Left forelimb (tissue), 1 donor: ENCODE measurements at places on chromosomes 13 and 19.

GRCh38 chr13:35484384-35484783 lies 7.9 kb upstream of the MAB21L1 start:
- no peak for DNase-seq

GRCh38 chr13:30752201-30752797 lies 17.0 kb downstream of the ALOX5AP start:
- no peak for DNase-seq

- no peak for DNase-seq
These were observed 126.7 kb downstream of the FOXO1 start for GRCh38 chr13:40539576-40540327.

- peak; percentile 80 for DNase-seq
These were observed 11.3 kb upstream of the ZBTB7A start for GRCh38 chr19:4077800-4078684.

DNA sequence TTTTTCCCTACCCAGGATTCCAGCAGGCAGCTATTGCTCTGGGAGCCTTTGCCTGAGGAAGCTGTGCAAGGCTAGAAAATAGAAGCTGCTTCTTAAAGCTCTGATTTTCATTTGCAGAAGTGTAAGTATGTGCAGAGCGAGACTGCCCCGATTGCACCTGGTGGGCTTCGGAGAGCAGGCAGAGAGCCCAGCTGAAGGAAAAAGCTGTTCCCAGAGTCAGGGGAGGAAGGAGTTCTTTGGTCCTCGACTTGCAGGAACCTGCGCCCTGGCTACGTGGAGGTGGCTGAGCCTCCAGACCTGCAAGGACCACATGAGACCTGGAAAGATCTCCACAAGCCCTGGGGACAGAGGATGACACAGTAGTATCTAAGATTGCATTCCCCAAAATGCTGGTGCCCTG lies 235.0 kb upstream of the ARGLU1 start:
- DNase-seq = no peak

DNA sequence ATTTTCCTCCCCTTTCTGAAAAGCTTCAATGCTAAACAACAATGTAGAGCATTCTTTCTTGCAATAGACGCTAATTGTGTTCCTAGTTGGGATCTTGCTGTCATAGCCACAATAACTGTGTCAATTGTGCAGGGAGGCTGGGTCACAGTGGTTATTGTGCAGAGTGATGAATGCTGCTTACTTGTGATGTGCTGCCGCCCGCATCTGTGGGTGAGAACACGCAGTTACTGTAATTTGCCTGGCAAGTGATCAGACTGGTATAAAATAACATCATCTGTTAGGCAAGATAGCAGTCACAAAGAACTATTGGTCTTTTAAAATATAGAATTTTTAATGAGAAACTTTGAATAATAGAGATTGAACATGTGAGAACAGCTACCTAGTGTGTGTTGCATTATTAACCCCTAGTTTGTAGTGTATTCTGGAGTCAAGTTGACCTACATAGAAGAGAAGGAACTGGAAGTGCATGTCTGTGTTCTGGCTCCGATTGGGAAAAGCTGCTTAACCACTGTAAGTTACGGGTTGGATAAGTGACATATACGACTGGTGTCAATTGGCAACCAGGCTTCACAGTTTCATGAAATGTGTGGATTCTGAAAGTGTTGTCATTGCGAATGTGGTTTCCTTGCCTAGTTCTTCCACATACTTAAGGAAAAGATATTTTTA lies 43.6 kb downstream of the SLAIN1 start:
- no peak for DNase-seq

GRCh38 chr13:47288546-47288945 lies 391.7 kb upstream of the HTR2A start:
- DNase-seq = no peak

DNA sequence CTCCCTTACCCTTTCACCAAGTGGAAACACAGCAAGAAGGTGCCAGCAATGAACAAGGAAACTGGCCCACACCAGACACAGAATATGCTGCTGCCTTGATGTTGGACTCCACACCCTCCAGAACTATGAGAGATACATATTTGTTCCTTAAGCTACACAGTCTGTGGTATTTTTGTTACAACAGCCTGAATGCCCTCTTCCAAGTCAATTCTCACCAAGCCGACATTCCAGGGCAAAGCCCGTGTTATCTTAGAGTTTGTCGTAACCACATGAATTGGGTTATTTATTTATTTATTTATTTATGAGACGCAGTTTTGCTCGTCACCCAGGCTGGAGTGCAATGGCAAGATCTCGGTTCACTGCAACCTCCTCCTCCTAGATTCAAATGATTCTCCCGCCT lies 14.9 kb downstream of the FGF21 start:
- no peak for DNase-seq

- no peak for DNase-seq
These were observed 686 bp downstream of the SETDB2 start for GRCh38 chr13:49444524-49445395.

GRCh38 chr19:1068009-1069001 lies 1.3 kb downstream of the ARHGAP45 start:
- DNase-seq = no peak

GRCh38 chr13:29505511-29505910 lies 90.0 kb downstream of the SLC7A1 start:
- DNase-seq = no peak

- no peak for DNase-seq
These were observed 121.2 kb downstream of the PCCA start for GRCh38 chr13:100209857-100210825.

- no peak for DNase-seq
These were observed 607 bp downstream of the PLEKHJ1 start for GRCh38 chr19:2235381-2236063.

DNA sequence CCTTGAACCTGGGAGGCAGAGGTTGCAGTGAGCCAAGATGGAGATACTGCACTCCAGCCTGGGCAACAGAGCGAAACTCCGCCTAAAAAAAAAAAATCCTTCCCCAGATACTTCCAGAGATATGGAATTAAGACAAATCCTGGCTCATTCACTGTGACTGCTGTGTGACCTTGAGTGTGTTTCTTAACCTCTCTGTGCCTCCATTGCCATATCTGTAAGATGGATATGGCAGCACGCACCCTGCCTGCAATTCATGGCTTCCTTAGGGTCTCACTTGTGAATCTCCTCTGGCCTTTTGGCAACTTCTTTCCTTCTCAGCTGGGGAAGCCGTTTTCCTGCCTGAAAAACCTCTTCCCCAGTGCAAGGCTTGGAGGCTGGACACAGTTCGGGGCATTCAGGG lies 33.8 kb upstream of the ONECUT3 start:
- no peak for DNase-seq

DNA sequence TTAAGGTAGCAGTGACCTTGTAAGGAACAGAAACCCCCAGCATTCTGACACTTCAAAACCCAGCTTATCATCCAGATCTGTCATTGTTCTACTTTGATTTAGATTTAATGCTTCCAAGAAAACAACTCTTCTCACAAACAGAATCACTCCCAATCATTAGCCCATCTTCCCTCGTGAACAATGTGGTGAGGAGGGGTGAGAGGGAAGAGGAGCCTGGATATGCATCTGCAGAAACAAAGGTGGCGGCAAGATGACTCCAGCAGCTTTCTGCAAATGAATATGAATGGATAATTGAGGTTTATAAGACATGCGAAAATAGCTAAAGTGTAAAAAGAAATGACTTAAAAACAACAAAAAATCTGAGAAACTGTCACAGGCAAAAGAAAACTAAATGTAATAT lies 859.9 kb upstream of the SLC10A2 start:
- no peak for DNase-seq

- DNase-seq = no peak
These were observed 98.5 kb upstream of the PABPC3 start for GRCh38 chr13:24997367-24997967.

GRCh38 chr13:63843766-63844699 lies 2428.4 kb upstream of the PCDH20 start:
- no peak for DNase-seq

DNA sequence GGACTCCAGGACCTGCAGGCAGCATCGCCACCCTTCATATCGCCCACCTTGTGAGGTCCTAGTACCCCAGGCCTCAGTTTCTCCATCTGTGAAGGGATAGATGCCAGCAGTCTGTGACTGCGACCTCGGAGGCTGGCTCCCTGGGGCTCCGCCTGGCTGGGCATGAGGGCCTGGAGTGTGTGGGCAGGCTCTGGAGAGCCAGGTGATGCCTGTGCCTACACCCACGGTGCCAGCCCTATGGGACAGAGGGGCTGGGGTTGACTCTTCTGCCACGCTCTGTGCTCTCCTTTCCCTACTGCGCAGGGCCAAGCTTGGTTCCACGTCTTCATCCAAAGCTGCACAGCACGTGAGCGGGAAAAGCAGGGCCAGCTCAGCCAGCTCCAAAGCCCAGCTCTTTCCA lies 26.0 kb upstream of the NFIC start:
- no peak for DNase-seq

GRCh38 chr19:46555628-46556280 lies 45.4 kb upstream of the CALM3 start:
- DNase-seq = no peak

GRCh38 chr13:21364357-21364756 lies 94.7 kb downstream of the ZDHHC20 start:
- no peak for DNase-seq

DNA sequence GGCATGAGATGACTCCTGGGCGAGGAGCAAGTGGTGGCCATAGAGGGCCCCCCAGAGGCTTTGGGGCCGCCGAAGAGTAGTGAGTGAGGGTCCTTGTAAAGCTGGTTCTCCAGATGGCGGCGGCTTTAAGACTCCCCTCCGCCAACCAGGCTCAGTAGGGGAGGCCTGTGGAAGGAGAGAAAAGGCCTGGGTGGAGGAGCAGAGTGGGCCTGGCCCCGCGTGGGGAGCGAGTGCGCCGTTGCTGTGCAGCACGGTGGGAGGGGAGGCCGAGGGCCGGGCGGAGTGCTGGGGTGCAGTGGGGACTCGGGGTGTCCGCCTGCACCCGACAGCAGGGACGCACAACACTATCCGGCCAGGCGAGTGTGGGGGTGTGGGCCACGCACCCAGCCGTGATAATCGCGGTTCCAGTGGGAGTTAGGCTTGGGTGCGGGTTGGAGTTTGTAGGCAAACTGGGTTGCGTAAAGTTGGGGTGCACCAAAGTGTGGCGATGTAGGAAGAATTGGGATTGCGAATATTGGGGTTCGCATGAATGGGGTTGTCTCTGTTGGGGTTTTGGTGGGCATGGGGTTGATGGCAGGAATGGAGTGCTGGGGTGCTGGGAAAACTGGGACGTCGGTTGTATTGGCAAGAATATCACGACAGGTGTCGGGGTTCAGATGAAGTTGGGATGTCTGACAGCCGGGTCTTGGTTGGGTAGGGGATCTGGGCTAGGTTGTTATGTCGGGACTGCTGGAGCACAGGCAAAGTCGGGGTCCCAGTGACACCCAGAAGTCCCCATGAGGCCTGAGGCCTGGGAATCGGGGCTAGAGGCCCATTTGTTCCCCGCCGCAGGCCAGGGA lies 687 bp upstream of the CIRBP start:
- DNase-seq = no peak

- no peak for DNase-seq
These were observed 769.1 kb downstream of the PCDH9 start for GRCh38 chr13:66461021-66461420.

GRCh38 chr19:932648-933552 lies 7.1 kb downstream of the ARID3A start:
- peak; percentile 86 for DNase-seq

- DNase-seq = no peak
These were observed 10.2 kb upstream of the IGLON5 start for GRCh38 chr19:51301266-51301665.

DNA sequence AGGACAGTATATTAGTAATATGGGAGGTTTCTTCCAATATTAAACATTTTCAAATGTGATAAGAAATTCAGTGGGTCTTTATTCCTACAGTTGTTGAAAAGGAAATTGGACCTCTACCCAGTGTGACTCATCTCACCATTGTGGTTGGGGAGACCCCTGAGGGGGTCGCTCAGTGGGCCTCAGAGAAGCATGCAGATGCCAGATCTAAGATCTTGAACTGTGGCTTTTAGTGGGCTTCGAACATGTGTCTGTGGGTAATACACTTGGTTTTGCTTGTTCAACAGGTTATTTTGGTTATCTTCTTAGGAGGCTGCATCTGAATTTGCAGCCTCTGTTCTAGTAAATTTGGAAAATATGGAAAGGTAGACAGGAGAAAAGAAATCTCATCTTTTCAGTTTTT lies 132.3 kb downstream of the PCCA start:
- DNase-seq = no peak

- DNase-seq = no peak
These were observed 32.2 kb downstream of the TMEM161A start for GRCh38 chr19:19106056-19106551.

GRCh38 chr13:99432609-99433542 lies 68.4 kb upstream of the TM9SF2 start:
- no peak for DNase-seq

GRCh38 chr13:20779405-20779804 lies 5.6 kb upstream of the EEF1AKMT1 start:
- DNase-seq = no peak

DNA sequence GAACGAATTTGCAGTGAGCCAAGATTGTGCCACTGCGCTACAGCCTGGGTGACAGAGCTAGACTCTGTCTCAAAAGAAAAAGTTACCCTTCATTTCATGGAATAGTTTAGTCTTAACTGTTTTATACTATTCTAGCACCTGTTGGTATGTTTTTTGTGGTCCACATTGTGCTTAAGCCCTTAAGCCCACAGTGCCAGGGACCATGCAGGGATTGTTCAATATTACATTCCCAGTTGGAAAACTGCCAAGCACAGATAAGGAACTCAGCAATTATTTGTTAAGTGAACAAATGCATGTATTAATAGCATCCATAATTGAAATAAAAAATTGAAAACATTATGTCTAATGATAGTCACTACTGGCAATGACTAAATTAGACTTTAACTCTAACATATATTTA lies 193.5 kb downstream of the PCDH17 start:
- no peak for DNase-seq

- DNase-seq = no peak
These were observed 931.3 kb downstream of the UQCRFS1 start for GRCh38 chr19:28281676-28282075.

GRCh38 chr13:98976941-98977340 lies 923 bp downstream of the DOCK9 start:
- no peak for DNase-seq

- DNase-seq = no peak
These were observed 61.8 kb downstream of the IRS2 start for GRCh38 chr13:109724603-109725002.

- no peak for DNase-seq
These were observed at the start of gene CYP4F11 for GRCh38 chr19:15934332-15935078. Gene CYP4F11 (minus strand): TSS chr19:15934529. CDS start chr19:15934408, 121 bp downstream.
